ENCODE measurements at places on chromosomes 2 and 18.

GRCh38 chr18:12842459-12843380, 41.3 kb downstream of the PTPN2 start:
- DNase-seq = no peak

GRCh38 chr2:29821591-29821990, 99.8 kb downstream of the ALK start:
- no peak for DNase-seq

DNA sequence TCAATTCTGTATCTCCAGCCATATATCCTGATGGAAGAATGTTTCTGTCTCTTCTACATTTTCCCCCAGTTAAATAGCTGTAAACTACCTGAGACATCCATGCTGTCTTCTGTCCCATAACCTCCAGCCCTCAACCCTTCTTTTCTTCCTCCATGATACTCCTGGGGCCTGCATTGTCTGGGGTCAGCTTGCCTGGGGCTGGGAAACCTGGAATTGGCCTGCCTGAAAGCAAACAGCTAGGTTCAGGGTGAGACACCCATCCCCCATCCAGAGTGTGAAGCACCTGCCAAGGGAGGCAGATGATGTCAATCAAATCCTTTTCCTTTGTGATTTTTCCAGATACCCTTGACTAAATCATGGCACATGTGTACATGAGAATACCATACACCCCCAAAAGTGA, 313.7 kb upstream of the MGAT5 start:
- no peak for DNase-seq

- DNase-seq = no peak
Observed at GRCh38 chr2:119232666-119232993, 9.0 kb downstream of the STEAP3 start.

- DNase-seq = no peak
Observed at GRCh38 chr2:129791712-129792111, 187.8 kb upstream of the RAB6C start.

GRCh38 chr2:102451968-102452367, 21.1 kb upstream of the SLC9A4 start:
- DNase-seq = no peak

GRCh38 chr18:11791131-11791530, 60.1 kb upstream of the CHMP1B start:
- no peak for DNase-seq

DNA sequence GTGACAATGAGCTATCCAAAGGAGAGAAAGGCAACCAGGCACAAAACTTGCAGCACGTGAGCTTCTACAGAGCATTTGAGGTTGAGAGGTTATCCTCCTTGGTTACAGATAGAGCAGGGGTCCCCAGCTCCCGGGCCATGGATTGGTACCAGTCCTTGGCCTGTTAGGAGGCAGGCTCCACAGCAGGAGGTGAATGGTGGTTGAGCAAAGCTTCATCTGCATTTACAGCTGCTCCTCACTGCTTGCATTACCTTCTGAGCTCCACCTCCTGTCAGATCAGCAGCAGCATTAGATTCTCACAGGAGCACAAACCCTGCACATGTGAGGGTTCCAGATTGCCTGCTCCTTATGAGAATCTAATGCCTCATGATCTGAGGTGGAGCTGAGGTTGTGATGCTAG, 57.8 kb upstream of the ST8SIA3 start:
- no peak for DNase-seq

DNA sequence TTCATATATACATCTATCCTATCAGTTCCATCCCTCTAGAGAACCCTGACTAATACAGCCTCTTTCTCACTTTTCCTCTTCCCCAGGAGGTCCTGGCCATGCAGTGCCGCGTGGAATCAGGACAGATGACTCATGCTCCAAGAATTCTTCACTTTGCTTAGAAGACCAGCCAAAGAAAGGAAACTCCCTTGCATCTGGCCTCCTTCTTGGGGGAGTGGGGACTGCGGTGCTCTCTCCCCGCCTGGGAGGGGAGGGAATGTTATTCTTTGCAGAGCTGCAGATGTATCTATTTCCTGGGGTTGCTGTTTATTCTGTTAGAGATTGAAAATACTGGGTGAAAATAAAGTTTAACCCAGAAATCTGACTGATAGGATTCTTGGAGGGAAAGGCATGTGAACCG, 111.5 kb upstream of the SH3BP4 start:
- DNase-seq = no peak

- no peak for DNase-seq
Observed at GRCh38 chr2:59567151-59567550, 986.3 kb downstream of the BCL11A start.

DNA sequence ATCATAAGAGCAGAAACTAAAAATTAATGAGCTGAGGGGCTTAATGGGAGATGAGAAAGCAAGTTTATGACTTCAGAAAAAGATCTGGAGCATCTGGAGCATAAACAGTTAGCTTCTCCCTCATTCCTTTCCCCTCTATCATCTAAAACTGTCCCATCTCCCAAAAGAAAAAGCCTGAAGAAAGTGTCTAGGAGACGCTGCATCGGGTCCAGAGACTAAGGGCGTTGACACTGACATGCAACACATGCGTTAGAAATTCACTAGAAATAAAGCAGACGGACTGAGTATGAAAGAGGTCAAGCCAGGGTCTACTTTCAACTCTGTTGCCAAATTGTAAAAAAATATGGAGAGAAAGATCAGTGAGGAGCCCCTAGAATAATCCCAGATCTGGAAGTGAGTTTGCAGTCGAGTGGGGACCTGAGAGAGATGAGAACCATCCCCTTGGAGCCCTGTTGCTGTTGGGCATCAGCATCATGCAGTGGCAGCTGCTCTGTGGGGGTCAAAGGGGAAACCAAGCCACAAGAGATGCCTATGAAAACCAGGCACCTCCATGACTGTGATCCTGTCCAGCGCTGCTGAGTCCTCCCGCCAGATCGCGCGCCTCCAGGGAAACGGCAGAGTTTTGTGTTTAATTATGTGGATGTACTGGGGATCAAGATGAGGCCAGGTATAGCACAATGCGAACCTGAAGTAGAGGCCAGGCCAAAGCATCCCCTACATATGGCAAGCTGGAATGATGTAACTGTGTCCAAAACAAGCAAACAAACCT, 13.9 kb downstream of the ANTXR1 start:
- no peak for DNase-seq

- DNase-seq = no peak
Observed at GRCh38 chr2:60508339-60508917, 45.0 kb downstream of the BCL11A start.

DNA sequence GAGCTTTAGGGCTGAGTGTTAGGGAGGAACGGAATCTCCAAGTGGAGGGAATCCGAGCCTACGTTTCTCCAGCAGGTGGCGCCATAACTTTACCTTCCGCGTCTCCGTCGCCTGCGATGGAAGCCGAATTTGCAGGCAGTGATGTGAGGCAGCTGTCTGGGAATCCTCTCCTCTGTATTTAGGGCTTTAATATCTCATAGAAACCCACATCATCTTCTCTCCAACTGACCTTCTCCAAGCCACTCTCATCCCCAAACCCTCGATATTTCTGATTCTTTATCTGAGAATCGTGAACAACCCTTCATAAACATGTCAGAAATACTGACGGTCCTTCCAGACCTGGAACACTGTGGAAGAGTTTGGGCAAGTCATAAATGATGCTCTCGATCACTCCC, 27.5 kb downstream of the SIX2 start:
- DNase-seq = peak; percentile 23

DNA sequence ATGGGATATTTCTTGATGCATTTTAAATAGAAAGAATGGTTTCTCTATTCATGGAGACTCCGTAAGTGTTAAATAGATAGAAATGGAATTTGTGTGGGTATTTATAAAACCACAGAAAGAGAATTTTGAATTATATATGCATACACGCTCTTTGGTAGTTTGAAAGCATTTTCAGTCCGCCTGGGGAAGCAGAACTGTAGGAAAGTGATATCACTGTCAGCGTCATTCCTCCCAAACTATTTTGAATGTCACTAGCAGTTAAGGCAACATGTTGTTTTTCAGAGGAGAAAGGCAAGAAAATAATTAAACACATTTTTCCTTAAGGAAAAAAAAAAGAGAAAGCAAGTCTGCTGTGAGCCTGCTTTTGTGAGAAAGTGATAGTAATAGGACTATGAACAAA, 8.7 kb upstream of the ERMN start:
- DNase-seq = no peak

- DNase-seq = no peak
Observed at GRCh38 chr18:35717182-35717581, 135.6 kb downstream of the GALNT1 start.

DNA sequence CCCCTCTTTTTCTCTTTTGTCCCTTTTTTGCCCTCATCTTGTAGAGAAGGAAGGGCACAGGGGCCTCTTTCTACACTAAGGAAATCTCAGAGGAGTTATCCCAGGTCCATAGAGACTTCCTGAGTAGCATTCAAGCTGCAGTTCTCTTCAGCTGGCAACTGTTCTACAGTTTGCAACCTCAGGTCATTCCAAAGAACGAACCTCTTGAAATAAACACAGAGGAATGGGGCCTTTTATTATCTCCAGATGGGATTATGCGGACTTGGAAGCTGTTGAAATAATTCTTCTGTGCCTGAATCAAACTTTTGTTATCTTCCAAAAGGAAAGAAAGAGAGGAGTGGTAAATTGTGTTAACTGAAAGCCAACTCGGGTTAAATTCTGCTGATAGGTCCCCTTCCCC, 31.0 kb upstream of the NFE2L2 start:
- DNase-seq = no peak
